Fibroblast of skin of right quadriceps (primary cell): ENCODE measurements at places on chromosomes 6 and 20.

GRCh38 chr6:34370361-34370760 lies 22.1 kb downstream of the NUDT3 start:
- no peak for DNase-seq

DNA sequence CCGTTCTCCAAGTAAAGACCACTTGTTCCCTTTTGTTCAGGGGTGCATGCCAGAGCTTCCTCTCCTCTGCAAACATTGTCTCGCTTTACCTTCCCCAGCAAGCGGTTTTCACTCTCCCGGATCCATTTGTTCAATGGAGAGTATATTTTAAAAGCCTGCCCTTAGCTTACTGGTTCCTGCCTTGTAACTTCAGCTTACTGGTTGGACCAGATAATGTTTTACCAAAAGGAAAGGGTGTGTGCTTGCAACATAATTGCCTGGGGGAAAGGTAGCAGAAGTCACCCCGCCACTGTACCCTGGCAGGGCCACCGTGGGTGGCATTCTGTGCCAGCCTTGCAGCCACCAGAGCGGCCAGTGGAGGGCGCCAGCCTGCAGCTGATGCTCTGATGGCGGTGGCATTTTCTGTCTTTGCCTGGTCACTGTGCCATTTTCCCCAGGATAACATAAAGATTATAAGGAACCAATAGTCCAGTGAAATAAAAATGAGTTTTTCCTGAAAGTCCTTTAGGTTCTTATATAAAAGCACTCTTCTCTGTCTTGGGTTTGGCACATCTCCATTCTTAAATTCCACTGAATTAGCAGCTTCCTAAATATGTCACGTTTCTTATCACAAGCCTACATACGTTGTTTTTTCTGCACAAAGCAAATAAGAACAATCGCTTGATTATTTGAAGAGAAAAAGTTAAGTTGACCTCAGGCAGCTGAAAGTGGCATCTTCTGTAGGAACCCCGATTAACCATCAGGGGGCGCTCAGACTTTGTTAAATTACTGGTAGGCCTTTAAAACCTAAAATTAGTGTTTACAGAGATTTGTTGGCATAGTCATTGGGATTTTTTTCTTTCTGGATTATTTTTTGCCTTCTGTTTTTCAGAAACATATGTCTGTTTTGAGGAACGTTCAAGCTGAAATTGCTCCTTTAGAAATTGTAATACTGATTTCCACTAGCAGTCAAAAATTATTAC lies 67.4 kb upstream of the XRN2 start:
- DNase-seq: peak; percentile 59

- peak; percentile 88 for DNase-seq
Observed at GRCh38 chr6:169188475-169188874, 65.2 kb downstream of the THBS2 start.

GRCh38 chr6:61833176-61833755 lies 452.8 kb downstream of the KHDRBS2 start:
- DNase-seq: no peak

DNA sequence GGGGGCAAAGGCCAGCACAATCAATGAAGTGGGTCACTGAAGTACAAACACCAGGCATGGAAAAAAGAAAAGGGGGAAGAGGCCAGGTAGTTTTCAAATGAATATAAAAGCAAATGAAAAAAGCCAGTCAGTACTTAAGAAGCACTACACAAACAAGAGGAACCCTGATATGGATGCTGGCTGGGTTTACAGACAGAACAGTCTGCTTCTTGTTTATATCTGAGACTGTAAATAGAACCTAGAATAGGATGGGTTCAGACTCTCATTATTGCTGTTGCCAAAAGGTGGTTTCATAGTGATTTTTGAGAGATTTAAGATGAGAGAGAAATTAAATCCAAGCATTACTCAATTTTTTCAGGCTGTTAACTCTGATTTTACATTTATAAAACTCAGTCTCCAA lies 24.1 kb downstream of the USP45 start:
- no peak for DNase-seq

- DNase-seq: no peak
Observed at GRCh38 chr6:160895562-160895961, 96.0 kb upstream of the MAP3K4 start.

GRCh38 chr6:170555305-170555704 lies 1.1 kb downstream of the TBP start:
- DNase-seq: no peak

- no peak for DNase-seq
Observed at GRCh38 chr20:5748246-5748645, 2.0 kb upstream of the SHLD1 start.

DNA sequence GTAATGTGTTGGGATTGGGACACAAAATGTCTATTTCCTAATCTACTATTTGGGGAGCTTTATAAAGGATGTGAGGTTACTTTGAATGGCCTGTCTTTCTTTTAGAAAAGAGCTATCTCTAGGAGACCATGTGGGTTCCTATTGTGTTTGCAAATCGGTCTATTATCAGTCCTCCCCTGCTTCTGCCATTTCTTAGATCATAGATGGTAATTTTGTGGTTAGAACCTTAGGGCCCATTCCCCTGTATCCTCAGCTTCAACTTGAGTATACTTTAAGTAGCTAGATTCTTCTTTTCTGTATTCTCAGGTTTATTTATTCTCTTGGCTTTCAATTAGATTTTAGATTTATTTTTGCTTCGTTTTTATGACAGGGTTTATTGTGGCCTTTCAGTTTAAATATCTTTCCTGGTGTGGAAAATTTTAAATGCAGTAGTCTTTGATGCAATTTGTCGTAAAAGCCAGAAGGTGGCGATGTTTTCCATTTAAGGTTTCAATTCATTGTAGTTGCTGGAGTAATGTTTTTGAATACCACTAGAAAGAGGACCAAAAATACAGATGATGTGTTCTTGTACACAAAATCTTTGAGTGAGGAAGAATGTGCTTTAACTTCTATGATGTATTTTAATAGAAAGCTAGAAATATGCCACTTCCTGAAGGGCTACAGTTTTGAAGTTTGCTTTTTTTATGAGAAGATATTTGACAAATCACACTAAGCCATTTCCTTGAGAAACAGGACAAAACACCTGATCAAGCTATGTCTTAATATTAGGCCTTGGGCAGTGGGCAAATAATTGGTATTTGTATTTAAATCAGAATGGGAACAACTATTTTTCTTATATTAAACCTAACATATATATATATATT lies 20.3 kb downstream of the TBPL1 start:
- peak; percentile 52 for DNase-seq

DNA sequence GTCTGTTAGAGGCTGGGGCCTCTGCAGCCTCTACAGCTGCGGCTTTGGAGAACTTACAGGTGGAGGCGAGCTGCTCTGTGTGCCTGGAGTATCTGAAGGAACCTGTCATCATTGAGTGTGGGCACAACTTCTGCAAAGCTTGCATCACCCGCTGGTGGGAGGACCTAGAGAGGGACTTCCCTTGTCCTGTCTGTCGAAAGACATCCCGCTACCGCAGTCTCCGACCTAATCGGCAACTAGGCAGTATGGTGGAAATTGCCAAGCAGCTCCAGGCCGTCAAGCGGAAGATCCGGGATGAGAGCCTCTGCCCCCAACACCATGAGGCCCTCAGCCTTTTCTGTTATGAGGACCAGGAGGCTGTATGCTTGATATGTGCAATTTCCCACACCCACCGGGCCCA lies 2.6 kb downstream of the TRIM39 start:
- DNase-seq: no peak

DNA sequence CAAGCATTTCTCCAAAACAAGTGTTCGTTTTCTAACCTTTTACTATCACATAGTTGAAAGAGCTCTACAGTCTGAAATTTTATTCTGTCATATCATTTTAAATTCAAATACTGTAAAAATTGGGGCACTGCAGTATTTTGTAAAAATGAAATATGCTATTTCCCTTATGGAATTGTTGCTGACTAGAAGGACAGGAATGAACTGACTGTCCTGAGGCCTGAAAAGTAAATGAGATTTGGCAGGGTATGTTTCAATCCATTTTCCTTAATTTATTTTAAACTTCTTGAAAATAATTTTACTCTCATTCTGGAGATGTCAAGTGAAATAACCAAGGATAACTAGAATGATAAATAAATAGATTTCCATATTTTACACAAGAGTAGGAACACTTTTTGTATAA lies 11.9 kb upstream of the PNRC1 start:
- no peak for DNase-seq

DNA sequence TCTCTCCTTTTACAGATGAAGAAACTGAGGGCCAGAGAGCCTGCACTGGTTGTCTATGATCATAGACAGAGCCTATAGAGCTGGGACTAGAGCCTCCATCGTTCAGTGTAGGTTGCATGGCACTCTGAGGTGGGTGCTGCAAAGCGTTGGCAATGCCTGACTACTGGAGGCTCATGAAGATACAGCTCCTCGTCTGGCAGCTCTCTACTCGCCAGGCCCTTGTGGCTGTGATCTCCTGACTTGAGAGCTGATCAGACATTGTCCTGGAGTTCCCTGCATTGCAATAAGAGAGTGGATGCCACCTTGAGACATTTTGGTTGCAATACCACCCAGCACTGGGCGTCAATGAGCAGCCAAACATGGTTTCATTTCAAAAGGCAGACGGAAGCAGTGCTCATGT lies 270.1 kb upstream of the ARID1B start:
- DNase-seq: no peak

DNA sequence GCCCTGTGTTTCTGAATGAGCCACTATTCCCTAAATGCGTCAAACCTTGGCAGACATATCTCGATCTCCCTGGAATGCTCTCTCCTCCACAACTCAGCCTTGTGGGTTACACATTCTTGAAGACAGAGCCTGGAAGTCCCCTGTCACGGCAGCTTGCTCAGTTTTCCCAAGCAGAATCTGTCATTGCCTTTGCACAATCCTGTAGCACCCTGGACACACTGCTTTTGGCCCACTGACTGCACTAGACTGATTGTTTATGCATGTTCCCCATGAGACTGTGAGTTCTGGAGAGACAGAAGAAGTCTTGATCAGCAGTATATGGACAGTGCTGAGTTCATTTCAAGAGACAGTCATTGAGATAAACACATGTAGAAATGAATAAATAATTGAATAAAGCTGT lies 406.7 kb downstream of the CD83 start:
- peak; percentile 64 for DNase-seq

- DNase-seq: no peak
Observed at GRCh38 chr20:6165346-6165745, 42.5 kb upstream of the FERMT1 start.

GRCh38 chr20:38947931-38948362 lies 14.2 kb upstream of the DHX35 start:
- DNase-seq: no peak

DNA sequence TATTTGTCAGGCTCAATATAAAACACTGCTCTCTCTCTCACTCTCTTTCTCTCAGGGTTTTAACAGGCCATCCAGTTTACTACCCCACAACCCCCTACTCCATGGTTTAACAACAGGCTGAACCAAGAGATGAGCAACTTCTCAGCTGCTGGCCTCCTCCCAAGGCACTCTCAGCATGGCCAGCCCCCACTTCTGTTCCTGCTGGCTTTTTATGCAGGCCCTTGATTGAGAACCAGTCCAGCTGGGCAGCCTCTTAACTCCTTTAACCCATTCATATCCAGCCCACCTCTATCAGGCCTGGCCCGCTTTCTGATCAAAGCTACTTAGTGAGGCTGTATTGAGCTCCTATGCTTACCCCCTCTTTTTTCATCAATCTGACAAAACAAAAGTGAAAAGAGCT lies 346.8 kb upstream of the POU3F2 start:
- no peak for DNase-seq

DNA sequence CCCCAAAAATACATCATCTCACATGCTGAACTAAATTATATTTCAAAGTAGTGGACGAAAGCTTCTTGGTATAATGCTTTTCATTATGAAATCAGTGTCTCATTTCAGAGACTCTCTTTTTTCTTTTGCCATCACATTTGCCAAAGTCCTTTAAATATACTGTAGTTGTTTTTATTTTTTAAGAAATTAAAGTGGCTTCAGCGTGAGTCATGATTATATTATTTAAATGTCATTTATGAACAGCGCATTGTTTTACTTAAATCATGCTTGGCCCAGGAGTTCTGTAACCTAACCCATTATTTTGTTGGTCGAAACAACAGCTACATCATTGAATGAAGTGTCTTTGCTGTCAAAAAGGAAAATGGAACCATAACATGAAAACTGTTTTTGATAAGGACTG lies 100.9 kb downstream of the CD109 start:
- DNase-seq: no peak

- peak; percentile 49 for DNase-seq
Observed at GRCh38 chr6:98904096-98904495, 43.6 kb downstream of the FBXL4 start.

GRCh38 chr6:49980898-49981297 lies 11.5 kb upstream of the DEFB113 start:
- peak; percentile 45 for DNase-seq

- DNase-seq: peak; percentile 95
Observed at GRCh38 chr6:134178161-134179044, 126.0 kb upstream of the SLC2A12 start.

DNA sequence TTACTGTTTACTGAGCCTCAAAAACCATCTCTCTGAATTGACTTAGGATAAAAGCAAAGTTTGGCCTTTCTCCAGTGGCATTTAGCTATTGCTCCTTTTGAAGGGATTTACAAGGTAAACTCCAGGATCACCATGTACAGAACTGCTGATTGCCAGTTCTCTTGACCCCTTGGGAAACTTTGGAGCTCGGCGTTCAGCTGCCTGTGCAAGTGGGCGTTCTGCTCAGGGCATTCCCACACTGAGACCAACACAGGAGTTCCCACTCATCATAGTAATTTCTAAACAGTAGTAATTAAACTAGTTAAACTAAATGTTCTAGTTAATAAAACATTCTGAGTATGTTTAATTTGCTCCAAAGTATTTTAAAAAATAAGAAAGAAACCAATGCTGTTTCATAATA lies 14.9 kb downstream of the KCNQ5 start:
- DNase-seq: no peak

DNA sequence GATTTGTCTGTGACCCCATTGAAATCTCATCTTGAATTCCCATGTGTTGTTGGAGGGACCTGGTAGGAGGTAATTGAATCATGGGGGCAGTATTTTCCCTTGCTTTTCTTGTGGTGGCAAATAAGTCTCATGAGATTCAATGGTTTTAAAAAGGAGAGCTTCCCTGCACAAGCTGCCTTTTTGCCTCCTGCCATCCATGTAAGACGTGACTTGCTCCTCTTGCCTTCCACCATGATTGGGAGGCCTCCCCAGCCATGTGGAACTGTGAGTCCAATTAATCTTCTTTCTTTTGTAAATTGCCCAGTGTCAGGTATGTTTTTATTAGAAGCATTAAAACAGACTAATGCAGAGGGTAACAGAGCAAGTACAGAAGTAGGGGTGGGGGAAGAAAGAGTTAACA lies 1097.0 kb upstream of the ADGRB3 start:
- no peak for DNase-seq
